NB4 (cell line): ENCODE measurements at places on chromosomes 3 and 15.

DNA sequence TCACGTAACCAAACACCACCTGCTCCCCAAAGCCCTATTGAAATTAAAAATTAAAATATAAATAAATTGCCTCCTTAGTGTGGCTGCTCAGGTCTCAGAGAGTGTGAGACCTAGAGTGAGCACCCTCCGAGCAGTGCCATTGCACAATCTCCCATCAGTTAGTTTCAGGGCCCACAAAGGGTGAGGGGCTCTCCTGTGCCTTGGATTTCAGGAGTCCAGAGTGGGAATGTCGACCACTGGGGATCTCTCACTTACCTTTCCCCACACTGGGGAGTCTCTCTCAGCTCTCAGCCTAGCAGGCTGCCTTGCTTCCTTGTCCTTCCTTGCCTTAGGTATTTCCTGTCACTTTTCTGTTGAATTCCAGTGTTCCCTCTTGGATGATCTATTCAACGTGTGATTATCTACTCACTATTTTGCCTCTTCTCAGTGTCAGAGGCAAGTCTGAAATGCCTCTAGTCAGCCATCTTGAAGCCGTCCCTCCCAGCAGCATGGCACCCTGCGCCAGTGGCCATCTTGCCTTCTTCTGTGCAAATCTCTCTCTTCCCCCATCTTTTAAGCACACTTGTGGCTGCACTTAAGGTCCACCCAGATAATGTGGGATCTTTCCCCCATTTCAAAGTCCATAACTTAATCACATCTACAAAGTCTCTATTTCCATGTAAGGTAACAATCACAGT is 119.3 kb downstream of the LRRK1 start:
- DNase-seq, result no peak

DNA sequence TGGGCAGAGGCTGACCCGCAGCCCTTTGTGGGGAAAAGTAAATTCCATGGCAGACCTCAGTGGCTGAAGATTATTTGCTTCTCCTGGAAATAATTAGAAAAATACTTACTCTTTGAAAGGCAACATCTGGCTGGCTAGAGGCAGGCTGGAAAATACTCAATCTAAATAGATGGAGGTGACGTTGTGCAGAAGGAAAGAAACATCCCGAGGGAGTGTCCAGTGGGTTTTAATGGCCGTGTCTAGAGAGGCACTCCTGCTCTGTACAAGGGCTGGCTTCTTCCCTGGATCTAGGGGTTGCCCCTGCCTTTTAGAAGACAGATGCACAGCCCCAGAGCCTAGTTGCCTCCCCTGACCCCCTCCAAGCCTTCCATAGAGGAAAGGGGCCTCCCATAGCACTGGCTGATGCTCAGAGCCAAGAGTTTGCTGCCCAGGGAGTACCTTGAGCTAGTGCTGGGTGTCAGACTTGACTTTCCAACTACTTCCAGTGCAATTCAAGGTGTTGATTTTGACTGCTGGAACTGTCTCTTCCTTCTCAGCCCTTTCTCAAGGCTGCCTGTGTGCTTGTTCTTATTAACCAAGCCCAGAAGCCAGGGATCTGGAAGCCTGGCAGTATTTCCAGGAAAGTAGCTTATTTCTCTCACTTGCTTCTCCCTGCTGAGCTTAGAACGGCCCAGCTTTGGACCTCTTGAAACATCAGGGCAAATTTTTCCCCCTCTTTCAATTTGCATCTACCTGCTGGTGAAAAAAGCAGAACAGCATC is 27.4 kb downstream of the CGNL1 start:
- DNase-seq, result no peak

DNA sequence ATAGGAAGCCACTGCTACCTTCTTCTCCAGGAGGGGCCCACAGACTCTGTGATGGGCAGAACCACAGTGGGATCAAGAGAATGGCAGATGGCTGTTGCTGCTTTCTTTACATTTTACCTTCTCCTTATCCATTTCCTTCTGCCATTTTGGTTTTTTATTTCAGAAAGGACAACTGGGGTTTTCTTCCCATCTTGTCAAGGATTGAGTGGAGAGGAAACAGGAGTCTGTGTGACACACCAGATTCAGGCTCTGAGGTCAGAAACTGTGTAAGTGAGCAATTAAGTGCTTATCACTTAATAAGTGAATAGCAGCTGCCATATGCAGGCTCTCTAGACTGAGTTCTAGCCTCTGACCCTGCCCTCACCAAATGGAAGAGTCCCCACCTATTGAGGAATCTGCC is 47.3 kb downstream of the ITGB5 start:
- DNase-seq, result no peak

DNA sequence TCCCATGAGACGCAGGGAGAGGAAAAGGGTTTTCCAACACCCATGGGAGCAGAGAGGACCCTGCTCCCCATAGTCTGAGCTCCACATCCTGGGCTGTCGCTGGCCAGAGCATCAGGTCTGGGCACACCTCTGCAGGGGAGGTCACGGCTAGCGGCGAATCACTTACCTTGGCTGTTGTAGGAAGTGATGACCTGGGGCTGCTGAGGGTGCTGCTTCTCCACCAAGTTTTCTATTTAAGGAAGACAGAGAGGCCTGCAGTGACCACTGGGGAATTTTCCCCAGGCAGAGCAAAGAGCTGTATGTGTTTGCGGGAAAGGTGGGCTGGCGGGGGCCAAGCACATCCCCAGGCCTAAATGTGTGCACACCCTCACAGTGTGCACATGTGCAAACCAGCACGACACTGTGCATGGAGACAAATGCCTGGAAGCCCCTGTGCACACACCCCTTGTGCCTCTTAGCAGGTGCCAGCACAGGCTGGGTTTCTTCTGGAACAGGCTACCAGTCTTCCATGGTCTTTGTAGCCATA is 7.6 kb downstream of the KY start:
- no peak for DNase-seq

- DNase-seq, result no peak
These were observed 62.9 kb downstream of the SERPINI1 start for GRCh38 chr3:167798443-167798842.

- peak; percentile 85 for DNase-seq
These were observed 1.3 kb downstream of the ARL6IP5 start for GRCh38 chr3:69085833-69086722.

GRCh38 chr3:78633626-78634025 is 1134.2 kb downstream of the ROBO1 start:
- DNase-seq, result no peak

DNA sequence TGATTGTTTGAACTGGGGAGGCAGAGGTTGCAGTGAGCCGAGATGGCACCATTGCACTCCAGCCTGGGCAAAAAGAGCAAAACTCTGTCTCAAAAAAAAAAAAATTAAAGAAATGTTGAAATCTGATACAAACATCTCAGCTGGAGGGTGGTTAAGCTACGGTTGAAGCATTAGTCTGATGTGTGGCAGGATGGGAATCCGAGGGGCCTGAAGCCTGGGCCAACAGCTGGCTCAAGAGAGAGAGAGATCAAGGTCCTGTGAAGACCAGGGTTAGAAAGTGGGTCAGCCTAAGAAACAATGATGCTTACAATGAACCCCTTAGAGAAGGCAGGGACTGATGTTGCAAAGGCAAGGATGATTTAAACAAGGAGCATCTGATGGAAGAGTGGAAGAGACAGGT is 69.8 kb downstream of the CD200R1L start:
- no peak for DNase-seq

DNA sequence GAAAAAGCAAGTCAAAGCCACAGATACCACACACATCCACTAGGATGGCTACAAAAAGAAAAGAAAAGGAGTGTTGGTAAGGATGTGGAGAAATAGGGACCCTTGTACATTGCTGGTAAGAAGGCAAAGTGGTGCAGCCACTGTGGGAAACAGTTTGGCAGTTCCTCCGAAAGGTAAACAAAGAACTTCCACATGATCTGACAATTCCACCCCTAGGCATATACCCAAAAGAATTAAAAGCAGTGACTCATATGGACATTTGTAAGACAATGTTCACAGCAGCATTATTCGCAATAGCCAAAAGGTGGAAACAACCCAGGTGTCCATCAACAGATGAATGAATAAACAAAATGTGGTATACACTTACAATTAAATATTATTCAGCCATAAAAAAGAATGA is 22.2 kb upstream of the GMPPB start:
- no peak for DNase-seq

- DNase-seq, result no peak
These were observed 511.3 kb downstream of the FGF12 start for GRCh38 chr3:192216067-192216466.

- no peak for DNase-seq
These were observed 31.7 kb downstream of the ECT2 start for GRCh38 chr3:172782235-172782634.

- DNase-seq, result no peak
These were observed 8.8 kb upstream of the GRAMD1C start for GRCh38 chr3:113829576-113830354.

- no peak for DNase-seq
These were observed 91.5 kb upstream of the MEF2A start for GRCh38 chr15:99473981-99474906.
